AG09319 (cell line): ENCODE measurements at places on chromosomes 12 and 14.

DNA sequence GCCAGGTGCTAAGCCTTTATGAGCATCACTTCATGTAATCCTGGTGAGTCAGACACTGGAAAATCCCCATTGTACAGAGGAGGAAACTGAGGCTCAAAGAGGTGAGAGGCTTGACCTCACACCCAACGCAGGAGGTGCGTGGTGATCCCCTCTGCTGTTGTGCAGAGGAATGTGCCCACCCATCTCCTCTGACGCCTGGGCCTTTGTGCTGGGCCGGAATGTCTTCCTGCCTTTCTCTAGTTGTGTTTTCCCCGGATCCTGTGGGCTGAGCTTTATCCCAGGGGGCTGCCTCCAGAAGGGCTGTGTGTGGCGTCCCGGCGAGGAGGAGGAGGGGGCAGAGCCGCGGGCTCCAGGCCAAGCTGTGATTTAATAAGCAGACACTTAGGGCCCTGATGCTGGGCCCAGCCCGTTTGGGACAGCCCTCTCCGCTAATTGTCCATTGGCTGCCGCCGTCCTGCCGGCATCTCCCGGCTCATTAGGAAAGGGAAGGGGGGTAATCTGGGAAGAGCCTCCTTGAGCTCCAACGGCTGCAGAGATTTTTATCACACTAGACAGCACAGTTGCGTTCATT lies 653.6 kb downstream of the MED13L start:
- DNase-seq = no peak

GRCh38 chr12:60263161-60263560 lies 667.3 kb downstream of the SLC16A7 start:
- no peak for DNase-seq

GRCh38 chr12:64332296-64332695 lies 58.3 kb downstream of the C12orf56 start:
- DNase-seq = no peak

DNA sequence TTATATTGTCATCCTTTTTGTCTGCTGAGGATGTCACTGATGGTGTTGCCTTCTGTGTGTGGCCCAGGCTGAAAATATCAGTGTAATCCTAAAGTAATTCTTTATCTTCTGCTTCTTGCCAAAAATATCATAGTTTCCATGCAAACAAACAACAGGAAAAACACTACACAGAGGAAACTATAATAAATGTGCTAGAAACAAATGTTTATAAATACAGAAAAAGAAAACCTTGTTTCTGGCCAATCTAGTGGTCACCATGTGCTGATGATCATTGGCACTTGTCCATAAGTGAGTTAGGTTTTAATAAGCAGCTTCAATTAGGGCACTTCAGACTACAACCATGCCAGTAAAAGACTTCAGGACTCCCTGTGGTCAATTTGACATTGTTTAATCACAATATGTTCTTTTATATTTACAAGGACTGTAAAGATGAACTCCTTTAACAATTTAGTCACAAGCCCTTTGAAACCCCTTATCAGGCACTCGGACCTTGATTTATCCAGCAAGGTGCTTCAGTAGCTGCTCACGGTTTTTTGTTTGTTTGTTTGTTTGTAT lies 124.8 kb downstream of the TMTC3 start:
- DNase-seq = no peak

DNA sequence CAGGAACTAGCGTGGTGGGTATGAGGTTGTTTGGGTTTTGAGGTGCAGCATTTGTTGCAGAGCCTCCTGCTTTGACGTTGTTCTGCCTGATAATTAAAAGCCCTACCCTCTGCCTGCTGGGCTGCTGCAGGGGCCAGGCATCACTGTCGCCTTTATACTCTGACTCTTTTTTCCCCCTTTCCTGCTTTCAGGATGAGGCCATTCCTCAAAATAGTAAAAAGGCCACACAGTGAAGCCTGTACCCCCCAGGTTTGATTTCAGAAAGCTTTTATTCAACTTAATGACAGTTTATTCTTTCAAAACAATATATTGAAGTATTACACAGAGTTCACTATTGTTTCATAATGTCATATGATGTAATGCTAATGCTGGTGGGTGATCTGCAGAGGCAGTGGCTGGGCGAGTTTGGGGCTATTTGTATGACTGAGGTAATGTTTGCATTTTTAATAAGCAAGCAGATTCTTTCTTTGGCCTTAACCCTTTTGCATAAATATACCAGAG lies 9.1 kb downstream of the BORCS5 start:
- DNase-seq = no peak

DNA sequence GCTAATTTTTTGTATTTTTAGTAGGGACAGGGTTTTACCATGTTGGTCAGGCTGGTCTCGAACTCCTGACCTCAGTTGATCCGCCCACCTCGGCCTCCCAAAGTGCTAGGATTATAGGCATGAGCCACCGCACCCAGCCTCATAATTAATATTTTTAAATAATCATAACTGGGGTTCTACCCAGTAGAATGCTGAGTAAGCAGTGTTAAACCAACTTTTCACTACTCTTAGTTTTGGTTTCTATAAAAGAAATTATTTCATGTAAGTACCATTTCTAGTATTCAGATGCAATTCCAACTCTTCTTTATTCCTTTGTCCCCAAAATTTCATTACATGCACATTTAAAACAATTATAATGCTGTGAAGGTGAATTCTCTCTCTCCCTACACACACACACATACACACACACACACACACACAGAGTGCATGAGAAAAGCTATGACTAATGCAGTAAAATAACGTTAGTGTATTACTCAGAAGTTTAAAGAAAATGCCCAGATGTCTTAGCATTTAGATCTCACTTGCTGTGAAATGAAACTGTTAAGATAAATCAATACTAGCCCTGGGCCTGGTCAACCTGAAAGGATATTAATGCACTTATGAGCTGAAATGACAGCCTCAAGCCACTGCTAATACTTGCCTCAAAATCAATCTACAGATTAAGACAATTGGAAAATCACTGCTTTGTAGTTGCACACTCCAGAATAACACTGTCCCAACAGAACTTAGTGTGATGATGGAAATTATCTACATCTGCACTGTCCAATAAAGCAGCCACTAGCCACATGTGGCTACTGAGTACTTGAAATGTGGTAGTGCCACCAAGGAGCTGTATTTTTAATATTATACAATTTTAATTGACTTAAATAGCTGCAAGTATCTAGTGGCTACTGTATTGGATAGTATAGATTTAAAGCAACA lies 36.0 kb downstream of the PTPN21 start:
- peak; percentile 15 for DNase-seq

- no peak for DNase-seq
These were observed 2.9 kb upstream of the PTHLH start for GRCh38 chr12:27975222-27976136.

- DNase-seq = no peak
These were observed 189.1 kb upstream of the TMEM132C start for GRCh38 chr12:128077917-128078298.

DNA sequence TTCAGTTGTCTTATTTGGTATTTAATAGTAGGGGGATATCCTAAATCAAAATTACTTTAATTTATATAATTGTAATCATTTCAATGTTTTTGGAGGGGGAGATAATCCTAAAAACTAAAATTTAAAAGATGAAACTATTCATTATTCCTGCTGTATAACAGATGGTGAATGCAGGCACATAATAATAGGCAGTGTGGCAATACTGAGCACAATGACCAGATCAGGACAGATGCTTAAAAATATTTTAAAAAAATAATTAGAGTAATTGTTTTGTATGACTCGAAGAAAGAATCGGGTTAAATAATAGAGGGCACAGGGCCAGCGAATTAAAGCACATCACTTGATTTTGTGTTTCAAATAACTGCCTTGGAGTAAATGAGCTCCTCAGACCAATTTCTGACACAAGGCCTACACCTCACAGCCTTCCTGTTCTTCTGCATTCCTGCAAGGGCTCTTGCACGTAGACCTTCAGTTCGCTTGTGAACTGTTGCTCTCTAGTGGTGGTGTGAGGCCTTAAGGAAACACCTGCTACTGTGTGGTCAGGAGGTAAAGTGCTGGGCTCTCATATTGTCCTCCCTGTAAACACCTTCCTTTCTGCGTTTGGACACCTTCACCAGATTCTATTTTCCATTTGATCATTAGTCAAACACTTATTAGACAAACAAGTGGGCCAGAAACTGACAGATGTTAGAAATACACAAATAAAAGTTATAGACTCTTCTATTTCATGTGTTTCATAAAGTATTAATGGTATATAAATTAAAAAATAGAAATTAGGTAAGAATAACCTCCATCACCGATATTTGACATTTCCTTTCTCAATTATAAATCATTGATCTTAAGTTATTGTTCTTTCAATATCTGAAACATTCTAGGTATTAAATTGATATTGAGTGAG lies 29.3 kb upstream of the KLRF1 start:
- DNase-seq = no peak

- DNase-seq = no peak
These were observed 18.0 kb upstream of the FZD10 start for GRCh38 chr12:130144256-130144655.

DNA sequence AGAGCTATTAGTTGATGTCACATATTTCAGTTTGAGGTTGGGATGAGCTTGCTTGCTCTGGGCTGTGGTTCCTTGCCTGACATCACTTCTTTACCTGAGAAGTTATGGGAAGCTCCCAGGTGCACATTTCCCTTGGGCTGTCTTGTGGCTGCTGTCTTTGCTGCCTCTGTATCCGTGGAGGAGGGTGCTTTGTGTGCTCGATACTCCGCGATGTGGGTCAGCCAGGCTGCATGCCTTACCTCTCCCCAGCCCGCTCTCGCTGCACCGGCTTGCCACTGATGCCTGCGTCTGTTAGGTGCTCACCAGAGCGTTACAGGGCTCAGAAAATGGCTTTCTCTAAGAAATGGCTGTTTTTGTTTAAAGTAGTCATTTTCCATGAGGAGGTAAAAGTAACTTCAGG lies 19.6 kb downstream of the PELI2 start:
- DNase-seq = no peak

- no peak for DNase-seq
These were observed 105.1 kb downstream of the KTN1 start for GRCh38 chr14:55684956-55685584.

DNA sequence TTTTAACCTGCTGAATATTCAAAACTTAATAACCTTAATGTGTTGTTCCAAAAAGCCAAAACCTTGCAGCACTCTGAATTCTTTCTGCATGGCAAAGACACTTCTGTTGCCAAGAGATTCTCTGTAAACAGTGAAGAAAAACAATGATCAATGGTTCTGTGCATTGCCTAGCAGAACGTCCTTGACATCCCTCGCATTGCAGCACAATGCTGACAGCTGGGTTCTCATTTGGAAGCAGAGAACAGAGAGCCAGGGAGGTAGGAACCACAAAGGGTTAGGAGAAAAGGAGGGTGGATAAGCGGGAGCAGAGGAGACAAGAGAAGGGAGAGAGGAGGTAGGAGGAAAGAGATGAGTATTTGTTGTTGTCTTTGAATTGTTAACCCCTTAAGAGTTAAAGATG lies 501.1 kb downstream of the NAV3 start:
- DNase-seq = no peak

- DNase-seq = no peak
These were observed 982 bp downstream of the BCL7A start for GRCh38 chr12:122022393-122023338.

GRCh38 chr12:116977465-116978380 lies 67.0 kb downstream of the FBXW8 start:
- no peak for DNase-seq
